ENCODE measurements at places on chromosomes 12 and 14.

DNA sequence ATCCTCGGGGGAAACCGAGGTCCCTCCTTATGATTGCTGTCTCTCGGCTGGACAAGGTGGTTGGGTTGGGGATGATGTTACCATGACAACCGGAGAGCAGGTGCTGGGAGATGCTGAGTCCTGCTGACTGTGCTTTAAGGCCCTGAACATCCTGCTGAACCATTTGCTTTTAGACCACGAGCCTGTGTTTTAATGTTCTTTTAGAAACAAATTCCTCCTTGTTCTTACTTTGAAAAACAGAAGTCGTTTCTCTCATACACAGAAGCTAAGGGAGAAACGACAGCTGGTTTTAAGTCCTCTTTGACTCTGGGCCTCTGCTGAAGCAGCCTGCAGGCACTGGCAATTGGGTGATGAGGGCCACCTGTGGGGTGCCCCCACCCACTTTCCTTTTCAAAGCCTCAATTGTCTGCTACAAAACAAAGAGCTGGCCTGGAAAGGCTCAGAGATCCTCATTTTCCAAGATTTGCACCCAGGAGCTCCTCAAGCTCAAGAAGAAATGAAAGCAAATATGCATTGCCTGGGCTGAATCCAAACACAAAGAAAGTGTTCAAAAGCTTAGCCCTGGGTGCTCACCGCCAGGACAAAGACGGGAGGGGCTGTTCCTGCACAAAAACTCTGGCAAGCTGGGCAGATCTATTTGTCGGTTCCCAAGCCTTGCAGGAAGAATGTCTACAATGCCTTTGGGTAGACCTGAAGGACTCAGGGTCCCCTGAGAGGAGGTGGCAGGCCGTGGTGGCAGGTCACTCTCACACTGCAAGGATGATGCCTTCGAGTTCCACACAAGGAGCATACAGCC is 90.0 kb upstream of the CLMN start:
- DNase-seq = no peak

DNA sequence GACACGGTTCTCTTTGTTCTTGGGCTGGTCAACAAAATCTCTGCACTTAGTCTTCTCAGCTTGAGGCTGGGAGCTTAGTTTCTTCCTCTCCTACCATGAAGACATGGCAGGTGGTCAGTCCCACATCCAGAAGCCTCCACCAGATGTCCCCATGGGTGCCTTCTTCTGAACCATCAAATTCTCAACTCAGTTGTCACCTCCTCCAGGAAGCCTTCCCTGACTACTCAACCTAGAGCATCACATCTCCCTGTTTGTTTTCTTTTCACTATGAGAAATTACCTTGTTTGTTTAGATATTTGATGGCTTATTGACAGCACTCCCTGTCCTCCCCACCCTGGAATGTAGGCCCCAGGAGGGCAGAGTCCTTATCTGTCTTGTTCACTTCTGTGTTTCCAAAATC is 84.4 kb downstream of the TBX5 start:
- no peak for DNase-seq

DNA sequence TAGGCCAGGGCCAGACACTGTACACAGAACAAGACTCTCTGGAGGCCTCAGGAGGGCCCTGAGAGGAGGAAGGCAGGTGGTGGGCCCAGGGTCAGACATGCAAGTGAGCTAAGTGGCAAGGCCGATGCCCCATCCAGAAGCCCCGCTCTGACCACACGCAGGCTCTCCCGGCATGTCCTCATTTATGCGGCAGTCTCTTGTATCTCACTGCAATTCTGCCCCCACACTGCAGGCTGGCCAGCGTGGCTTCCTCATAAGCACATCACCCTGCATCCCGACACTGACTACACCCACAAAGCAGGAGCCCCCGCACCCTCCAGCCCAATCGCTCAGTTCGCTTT is 17.5 kb downstream of the SSH1 start:
- no peak for DNase-seq

GRCh38 chr14:32620303-32620702 is 291.2 kb downstream of the AKAP6 start:
- DNase-seq = no peak

DNA sequence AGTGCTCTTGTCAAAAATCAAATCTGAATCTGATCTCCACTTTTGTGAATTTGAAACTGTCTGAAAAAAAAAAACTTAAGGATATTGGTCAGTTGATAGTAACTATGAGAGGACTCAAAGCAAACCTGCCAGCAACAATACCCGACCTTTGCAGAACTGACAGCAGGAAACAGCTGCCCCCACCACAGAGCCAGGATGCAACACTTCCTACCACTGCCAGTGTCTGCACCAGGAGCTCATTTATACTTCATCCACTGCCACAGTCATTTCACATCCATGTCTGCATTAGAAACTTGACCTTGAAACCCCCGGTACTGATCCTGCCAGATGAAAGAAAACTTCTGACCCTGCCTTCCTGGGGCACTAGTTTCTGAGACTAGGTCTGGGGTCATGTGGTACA is 27.4 kb upstream of the RXYLT1 start:
- no peak for DNase-seq

GRCh38 chr12:126534495-126534894 is 1469.3 kb downstream of the AACS start:
- no peak for DNase-seq

- no peak for DNase-seq
These were observed 187.5 kb upstream of the RTL1 start for GRCh38 chr14:101090976-101091375.

- no peak for DNase-seq
These were observed 334.5 kb upstream of the SEL1L start for GRCh38 chr14:81868172-81868571.

DNA sequence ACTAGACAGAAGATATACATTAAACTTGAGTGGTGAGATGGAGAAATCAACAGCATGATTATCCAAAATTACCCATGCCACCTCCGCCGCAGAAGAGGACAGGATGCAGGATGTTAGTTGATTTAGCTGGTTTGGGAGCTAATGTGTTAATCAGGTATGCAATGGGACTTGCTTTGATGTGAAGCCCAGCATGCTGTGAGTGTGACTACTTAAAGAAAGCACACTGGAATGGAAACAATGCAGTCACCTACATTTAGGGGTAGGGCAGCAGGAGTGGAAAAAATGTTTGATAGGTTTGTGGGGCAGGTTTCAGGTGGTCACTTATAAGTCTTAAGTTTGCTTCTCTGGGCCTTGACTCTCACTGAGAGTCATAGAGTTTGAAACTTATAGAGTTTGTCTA is 170.0 kb upstream of the DAAM1 start:
- no peak for DNase-seq

DNA sequence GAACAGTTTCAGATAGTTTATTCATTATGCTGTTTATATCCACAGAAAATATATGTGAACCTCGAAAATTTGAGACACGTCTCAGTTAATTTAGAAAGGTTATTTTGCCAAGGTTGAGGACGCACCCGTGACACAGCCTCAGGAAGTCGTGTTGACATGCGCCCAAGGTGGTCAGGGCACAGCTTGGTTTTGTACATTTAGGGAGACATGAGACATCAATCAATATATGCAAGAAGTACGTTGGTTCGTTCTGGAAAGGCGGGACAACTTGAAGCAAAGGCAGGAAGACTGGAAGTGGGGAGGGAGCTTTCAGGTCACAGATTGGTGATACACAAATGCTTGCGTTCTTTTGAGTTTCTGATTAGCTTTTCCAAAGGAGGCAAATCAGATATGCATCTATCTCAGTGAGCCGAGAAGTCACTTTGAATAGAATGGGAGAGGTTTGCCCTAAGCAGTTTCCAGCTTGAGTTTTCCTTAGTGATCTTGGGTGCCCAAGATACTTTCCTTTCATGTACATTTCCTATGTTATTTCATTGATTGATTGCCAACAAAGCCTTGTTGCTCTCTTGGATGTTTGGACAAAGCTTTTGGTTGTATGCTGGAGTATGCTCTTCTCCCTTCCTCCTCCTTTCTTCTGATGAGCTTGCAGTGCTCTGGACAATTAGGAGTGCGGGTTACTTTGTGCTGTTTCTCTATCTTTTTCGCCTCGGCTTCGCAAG is 3.2 kb downstream of the SNAPC1 start:
- DNase-seq = no peak

All from epithelial cell of proximal tubule (primary cell).